ENCODE measurements at places on chromosomes 2 and 18.
A peak's percentile ranks its signal among the peaks of the same experiment; 100 is the strongest.

DNA sequence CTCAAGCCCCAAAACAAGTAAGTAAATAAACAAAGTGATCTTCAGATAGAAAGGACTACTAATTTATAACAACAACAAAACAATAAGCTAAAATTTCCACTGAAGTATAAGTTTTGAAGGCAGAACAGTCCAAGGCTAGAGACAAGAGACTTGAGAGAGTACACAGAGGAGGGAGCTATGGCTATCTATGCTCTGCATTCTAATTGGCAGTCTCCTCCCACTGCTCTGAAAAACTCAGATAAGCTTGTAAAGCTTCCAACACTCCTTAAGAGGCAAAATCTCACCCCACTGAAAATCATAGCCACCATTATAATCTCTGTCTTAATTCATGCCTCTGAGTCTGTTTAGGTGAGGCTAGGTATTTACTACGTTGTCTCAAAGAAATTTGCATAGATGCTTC lies 714.6 kb upstream of the LRATD1 start:
- no peak for DNase-seq

DNA sequence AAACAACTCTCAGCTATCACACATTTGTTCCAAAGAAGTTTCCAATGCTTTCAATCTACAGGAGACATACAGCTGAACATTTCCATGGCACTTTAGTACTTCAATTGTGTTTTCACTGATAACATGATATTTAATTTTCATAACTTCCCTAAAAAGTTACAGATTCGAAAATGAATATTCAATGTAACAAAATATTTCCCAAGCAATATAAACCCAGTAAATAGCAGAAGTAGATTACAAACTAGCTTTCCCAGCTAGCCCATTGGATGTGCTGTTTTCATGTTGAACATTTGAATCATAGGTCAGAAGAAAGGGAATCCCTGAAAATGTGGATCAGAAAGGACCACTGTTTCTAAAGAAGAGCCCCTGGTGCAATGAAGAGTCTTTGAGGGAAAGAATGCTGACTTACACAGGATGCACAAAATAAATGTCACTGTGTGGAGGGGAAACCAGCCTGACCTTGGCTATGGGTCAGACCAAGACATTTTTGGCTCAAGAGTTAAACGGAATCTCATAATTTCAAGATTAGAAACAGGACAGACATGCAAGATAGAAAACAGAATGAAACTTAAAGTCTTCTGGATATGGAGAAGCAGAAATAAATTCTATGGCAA lies 22.5 kb downstream of the CYTIP start:
- DNase-seq = no peak

GRCh38 chr18:10289951-10290637 lies 164.3 kb upstream of the APCDD1 start:
- no peak for DNase-seq

- DNase-seq = no peak
Measured at GRCh38 chr2:3117650-3118216, 259.9 kb downstream of the EIPR1 start.

DNA sequence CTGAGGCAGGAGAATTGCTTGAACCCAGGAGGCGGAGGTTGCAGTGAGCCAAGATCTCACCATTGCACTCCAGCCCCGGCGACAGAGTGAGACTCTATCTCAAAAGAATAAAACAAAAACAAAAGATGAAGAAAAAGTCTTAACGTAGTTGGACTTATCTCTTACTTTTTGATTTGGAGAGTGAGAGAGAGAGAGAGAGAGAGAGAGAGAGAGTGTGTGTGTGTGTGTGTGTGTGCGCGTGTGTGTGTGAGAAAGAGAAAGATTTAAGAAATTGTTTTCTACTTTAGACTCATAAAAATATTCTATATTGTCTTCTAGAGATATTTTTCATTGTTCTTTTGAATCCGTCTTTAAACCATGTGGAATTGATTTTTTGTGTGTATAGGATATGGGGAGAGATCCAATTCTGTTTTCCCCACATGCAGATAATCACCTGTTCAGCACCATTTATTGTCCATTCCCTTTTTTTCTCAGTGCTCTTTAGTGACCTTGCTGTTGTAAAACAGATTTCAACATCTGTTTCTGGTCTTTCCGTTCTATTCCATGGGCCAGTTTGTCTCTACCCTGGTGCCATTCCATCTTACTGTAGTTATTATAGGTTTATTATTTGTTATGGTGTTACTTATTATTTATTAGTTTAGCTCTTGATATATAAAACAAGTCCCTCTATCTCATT lies 53.5 kb downstream of the KCMF1 start:
- no peak for DNase-seq

- DNase-seq = peak; percentile 29
Measured at GRCh38 chr2:179020156-179020750, 29.7 kb downstream of the CCDC141 start.

DNA sequence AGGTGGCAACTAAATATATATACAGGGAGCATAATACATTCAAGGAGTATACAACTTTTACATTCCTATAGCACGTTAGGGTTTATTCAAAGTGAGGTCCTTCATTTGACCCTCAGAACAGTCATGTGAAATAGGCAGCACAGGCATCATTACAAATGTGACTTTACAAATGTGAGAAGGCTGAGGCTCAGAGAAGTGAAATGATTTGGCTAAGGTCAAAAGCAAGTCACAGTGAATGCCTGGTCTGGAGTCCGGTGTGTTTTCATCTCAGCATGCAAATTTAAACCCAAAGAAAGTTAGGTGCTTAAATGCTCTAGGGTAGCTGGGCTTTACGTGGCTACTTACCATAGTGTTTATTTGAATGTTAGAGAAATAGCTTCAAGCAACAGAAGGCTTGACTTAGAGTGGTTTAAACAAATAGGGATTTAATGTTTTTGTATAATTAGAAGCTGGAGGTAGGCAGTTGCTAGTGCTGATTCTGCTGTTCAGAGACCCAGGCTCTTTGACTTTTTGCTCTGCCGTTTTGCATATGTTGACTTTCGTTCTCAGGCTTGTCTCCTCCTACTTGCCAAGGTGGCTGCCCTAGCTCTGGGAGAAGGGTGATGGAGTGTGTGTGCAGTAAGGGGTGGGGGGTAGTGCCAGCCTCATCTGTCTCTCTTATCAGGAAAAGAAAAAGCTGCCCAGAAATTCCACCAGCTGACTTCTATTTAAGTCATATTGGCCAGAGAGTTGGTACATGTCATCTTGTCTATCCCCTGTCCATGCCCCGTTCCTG lies 89.2 kb downstream of the PLCL1 start:
- DNase-seq = no peak

GRCh38 chr2:43854671-43855070 lies 15.9 kb downstream of the ABCG8 start:
- DNase-seq = peak; percentile 12

GRCh38 chr18:47981320-47981719 lies 50.9 kb upstream of the SMAD2 start:
- DNase-seq = no peak

- DNase-seq = peak; percentile 46
Measured at GRCh38 chr2:215828528-215829184, 184.7 kb downstream of the MREG start.

GRCh38 chr2:118548880-118549488 lies 298.5 kb downstream of the EN1 start:
- no peak for DNase-seq

- DNase-seq = no peak
Measured at GRCh38 chr2:56376699-56377665, 193.2 kb downstream of the CCDC85A start.

DNA sequence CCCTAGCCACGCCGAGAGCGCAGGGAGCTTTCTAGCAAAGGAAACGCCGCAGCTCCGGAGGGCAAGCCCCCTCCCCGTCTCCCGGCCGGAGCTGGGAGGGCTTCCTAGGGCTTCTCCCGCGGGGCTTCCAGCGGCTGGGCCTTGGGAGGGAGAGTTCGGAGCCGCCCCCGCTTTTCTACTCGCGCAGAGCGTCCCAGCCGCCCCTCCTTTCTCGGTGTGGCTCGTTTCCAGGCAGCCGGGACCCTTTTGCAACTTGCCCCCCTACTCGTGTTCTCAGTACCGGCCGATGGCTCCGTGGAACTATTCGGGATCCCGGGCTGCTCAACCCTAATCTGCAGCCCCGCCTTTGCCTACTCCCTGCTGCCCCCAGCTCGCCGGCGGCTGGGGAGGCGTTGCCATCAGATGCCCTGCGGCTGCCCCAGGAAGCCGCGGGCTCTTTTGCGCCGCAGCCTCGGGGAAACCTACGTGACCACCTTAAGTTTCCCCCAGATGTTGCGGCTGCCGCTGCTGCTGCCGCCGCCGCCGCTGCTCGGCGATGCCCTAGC lies 1.5 kb upstream of the NR4A2 start:
- peak; percentile 49 for DNase-seq

- no peak for DNase-seq
Measured at GRCh38 chr18:66641056-66641455, 37.2 kb upstream of the CDH19 start.

GRCh38 chr2:29261003-29261402 lies 145.8 kb downstream of the CLIP4 start:
- DNase-seq = no peak

- no peak for DNase-seq
Measured at GRCh38 chr18:74541703-74542555, 7.6 kb downstream of the CNDP1 start.

DNA sequence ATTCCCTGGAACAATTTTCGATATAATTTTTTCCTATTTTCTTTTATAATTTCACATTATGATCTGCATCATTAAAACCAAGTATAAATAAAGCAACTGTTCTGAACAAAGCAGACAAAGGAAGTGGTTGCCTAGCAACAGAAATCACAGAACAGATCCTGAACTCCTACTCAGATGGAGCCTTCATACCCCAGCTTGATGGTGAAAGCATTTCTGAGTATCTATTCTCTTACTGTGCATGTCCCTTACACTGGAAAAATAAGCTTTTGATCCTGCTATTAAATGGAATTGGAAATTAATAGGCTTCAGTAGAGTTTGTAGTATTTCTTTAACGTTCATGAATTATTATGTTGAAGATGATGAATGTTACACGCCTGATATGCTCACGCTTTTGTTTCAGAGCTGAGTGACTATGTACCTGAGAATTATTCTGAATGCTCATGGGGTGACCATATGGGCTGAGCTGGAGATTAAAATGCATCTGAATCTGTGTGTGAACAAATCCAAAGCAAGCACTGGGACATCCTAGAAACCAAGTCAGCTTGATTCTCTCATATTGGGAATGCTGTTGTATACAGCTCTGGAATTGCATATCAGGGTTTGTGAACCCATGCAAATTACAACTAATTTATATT lies 254.0 kb downstream of the KCNJ3 start:
- peak; percentile 9 for DNase-seq

DNA sequence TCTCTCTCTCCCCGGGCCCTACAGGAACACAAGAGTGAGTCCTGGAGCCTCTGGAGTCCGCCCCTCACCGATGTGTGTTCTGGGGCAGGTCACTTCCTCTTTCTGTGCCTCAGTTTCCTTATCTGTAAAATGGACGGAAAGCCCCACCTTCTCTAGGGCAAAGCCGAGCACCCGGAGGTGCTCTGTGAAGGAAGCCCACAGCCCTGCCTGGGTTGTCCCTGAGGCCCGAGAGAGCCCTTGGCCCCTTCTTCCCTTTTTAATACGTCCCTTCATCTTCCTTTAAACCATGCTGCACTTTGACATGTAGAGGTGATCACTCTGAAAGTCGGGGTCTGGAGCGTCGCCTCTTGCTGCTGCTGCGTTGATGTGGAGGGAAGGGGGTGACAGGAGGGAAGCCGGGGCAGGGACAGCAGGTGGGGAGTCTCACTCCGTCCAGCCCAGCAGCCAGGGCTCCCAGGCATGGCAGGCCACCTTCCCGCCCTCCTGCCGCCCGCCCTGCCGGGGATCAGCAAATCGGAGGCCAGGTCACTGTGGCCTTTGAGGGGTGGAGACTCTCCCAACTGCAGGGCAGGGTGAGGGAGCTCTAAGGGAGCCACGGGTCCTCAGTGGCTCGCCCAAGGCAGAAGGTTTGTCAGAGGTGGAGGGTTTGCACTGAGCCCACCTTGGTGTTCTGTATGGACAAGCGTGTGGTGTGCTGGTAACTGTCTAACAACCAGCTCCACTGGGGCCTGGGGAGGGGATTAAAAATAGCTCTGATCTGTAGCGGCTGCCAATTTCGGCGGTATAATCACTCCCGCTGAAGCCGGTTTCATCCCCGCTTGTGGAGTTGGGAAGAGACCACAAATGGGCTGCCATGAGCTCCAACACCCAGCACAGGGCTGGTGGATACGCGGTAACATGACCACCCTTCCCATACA lies 135.9 kb upstream of the ID2 start:
- no peak for DNase-seq

- DNase-seq = no peak
Measured at GRCh38 chr2:143716522-143716921, 587.3 kb downstream of the ARHGAP15 start.

DNA sequence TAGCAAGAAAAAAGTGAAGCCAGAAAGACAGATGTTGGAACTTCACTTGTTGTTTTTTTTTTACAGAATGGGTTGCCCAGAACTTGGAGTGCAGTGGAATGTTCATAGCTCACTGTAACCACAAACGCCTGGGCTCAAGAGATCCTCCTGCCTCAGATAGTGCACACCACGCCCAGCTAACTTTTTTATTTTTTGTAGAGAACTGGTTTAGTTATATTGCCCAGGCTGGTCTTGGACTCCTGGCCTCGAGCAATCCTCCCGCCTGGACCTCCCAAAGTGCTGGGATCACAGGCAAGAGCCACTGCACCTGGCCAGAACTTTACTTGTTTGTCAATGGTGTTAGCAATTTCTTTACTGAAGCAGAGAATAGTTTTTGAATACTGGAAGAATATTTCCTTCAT lies 11.9 kb upstream of the ASPRV1 start:
- no peak for DNase-seq

DNA sequence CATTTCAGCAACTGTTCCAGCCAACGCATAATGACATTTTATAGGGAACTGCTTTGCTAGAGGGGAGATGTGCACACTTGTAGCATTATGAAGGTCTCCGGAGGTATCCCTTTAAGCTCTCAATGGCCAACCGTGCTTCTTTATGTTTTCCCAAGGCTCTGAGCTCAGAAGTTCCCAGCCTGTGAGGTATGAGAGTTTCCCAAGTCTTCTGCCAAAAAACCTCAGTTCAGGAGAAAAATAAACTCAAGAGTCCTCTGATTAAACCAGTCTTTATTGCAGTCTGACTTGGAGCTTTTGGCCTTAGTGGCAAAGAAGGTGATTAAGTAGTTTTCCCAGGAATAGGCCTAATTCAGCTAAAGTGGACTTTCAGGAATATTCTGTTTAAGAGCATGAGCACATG lies 35.4 kb upstream of the ZNF532 start:
- no peak for DNase-seq

- peak; percentile 81 for DNase-seq
Measured at GRCh38 chr2:109128616-109129355, at the start of gene SH3RF3. Gene SH3RF3, plus strand, starts transcription at chr2:109129205.

GRCh38 chr2:172734711-172735581 lies 699 bp upstream of the RAPGEF4 start:
- DNase-seq = no peak

DNA sequence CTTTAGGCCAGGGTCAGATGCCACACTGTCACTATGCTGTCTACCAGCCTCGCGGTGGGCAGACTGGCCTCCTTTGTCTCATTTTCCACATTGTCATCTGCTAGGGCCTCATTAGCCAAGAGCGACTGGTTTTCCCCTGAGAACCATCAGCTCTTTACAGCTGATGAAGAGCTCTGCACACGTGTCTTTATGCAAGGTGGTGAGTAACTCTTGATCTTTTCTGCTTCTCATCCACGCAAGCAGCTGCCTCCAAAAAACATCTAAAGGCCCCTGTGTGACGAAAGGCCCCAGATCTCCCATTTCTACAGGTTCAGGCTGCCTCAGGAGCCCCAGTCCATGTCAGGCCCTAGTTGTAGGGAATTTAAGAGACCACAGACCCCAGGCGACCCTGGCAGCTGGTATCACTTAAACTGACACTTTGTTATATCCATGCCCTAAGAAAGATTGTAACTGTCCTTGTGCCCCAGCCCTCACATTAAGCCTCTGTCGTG lies 52.9 kb downstream of the DPYSL5 start:
- DNase-seq = no peak

- DNase-seq = peak; percentile 76
Measured at GRCh38 chr2:183078163-183078463, 434 bp upstream of the DUSP19 start.

Data from SK-N-SH (cell line).